B cell (primary cell): ENCODE measurements at places on chromosomes 5 and 9.

DNA sequence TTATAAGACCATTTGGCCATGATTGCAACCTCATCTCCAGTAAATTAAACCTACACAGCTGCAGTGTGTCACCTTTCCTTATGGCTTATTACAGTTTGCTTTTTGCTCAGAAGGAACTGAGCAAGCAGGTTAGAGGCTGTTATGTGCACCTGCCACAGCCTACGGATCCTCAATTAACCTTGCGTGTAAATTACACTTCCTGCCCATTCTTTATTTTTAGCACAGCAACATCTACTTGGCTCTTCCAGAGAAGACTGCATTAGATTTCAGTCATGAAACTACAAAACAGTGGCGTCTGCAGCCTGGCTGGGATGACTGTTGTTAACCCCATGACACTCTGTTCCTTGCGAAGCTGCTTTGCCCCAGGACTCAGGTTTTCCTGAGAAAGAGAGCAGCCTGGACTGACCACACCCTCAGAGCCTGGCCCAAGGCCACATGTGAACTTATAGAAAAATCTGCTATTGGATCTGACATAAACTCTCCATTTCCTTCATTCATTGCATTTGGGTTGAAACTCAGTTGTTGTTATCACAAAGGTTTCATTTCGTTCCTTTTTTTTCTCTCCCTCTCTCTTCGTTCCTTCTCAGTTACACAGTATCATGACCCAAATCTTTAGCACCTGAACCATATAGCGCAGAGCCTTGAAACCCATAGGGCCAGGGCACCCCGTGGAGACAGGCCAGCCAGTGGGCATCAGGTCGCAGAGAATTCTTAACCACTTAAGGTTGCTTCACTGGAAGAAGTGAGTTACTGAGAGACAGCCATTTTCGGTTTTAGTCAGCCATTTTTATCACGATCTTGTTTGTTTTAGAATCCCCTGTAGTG, 138.6 kb downstream of the PALM2AKAP2 start:
- DNase-seq: peak; percentile 75

GRCh38 chr5:89372176-89372575, 489.2 kb upstream of the MEF2C start:
- DNase-seq: no peak

- peak; percentile 80 for DNase-seq
These were observed 18.7 kb upstream of the PTPDC1 start for GRCh38 chr9:94065535-94065961.

DNA sequence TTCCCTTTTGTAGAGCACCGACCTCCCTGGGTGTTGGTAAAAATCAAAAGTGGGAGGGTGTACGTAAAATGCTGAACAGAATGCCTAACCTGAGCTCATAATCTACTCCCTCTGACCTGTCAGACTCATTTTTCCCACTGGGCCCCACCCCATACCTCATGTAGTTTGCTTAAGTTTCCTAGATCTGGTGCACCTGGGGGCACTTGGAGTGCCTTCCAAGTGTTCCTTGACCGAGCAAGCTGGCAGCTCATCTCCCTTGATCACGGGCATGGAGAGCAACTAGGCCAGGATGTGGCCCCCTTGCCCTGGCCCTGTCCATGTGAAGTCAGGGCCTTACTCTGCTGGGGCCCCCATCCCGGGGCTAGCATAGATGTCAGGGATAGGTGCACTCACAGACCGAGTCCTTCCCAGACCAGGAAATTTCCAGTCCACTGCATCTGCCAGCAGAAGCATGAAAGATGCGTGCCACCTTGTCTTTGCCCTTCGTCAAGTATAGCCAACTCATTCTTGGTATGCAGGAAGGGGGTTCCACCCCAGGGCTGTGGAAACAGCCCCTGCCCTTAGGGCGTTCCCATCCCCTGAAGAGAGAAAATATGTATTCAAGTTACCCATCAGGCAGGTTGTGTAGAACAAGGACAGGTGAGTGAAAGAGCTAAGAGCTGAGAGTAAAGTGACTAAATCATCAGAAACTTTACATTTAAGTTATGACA, 41.9 kb downstream of the SLC22A5 start:
- DNase-seq: no peak

DNA sequence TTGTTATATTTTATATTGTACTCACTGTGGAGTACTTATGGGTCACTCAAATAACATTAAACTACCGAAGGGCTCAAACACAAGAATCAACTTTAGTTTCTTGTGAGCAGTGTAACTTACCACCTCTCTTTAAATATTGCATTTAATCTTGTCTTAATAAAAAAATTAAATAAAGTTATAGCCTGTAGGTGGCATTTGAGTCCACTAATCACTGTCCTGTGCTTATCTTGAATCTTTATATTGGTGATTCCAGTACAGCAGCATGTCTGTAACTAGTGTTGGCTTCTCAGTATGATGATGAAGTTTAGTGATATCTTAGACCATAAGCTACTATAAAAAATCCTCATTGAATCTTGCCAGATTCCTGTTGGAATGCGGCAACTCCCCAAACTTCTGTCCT, 313.8 kb downstream of the FAM170A start:
- DNase-seq: no peak

GRCh38 chr5:106587-106986, 14.6 kb downstream of the PLEKHG4B start:
- no peak for DNase-seq

GRCh38 chr5:174010365-174010764, 21.4 kb downstream of the C5orf47 start:
- DNase-seq: no peak

DNA sequence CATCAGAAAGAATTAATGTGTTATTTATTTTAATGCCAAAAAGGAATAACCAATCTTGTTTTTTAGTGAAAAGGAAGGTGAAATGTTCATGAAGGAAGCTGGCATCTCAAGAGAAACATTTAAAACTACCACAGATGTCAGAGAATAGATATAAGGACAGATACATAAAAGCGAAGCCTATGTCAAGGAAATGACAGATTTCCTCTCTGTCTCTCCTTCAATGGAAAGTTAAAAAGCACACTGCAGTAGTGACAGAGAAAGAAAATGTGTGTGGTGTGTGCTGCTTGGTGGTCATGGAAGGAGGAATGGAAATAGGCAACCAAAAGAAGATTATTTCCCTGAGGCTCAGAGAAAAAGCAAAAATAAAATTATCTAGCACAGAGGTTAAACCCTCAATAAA, 9.2 kb downstream of the WNT8A start:
- no peak for DNase-seq

DNA sequence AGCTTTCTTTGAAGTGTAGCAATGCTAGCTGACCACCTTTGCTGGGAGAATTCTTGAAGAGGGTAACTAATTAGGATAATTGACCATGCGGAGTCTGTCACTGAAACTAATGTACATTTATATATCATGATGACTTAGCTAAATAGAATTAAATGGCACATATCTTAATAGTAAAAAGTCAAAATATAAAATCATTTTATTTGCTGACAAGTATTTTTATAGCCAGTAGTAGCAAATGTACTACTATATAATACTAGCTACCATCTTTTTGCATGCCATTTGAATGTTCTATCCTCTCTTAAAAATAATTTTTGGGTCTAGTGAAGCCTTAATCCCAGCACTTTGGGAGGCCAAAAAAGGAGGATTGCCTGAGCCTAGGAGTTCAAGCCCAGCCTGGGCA, 605.8 kb upstream of the COX7C start:
- DNase-seq: no peak

DNA sequence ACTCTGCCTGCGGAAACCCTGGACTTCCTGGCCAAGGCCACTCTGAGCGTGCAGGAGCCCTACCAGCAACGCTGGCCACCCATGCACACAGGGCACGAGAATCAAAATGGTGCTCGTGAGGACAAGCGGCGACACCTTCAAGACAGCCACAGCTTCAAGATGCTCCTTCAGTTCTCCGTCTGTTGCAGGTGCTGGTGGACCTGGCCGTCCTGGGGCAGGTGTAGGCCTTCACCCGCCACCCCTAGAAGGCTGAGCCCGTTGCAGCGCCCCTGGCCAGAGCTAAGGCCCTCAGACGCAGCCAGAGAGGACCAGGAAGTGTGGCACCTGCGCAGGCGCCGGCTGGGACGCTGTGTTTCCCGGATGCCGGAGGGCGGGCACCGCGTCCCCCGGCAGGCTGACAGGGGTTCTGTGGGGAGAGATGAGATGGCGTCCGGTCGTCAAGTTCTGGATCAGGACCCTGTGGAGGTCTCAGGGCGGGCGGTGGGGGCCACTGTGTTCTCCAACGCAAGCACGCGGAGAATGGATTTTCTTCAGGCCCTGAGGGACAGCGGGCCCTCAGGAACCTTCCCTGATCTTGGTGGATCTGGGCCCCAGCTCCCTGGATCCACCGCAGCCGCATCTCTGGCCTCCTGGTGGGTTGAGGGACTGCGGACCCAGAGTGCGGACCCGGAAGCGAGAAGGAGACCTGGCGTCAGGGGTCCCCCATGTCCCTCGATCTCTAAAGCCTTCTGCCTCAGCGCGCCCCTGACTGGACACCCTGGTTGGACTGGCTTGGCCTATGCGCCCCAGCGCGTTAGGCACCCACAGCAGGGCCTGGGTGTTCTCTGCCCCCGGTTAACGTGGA, 1770.8 kb upstream of the CDH9 start:
- no peak for DNase-seq

GRCh38 chr5:139642891-139643871, 5.0 kb upstream of the CXXC5 start:
- DNase-seq: peak; percentile 17

- DNase-seq: peak; percentile 5
These were observed 9.6 kb downstream of the SLCO4C1 start for GRCh38 chr5:102286476-102286875.

- DNase-seq: no peak
These were observed 761.6 kb upstream of the SEMA6A start for GRCh38 chr5:117336208-117336607.
